GM23338 (cell line): ENCODE measurements at places on chromosomes 2 and 18. TPM values are rescaled to one million over a fixed set of nuclear protein-coding genes. Genes with fewer than 3 reads are reported as not detected.

The IL37 gene
- not detected in 2 replicates for total RNA-seq

The PRKAG3 gene
- not detected in 2 replicates for total RNA-seq

The C2orf80 gene
- total RNA-seq = 3.1 TPM in 1 of 2 replicates, not detected in the other

DNA sequence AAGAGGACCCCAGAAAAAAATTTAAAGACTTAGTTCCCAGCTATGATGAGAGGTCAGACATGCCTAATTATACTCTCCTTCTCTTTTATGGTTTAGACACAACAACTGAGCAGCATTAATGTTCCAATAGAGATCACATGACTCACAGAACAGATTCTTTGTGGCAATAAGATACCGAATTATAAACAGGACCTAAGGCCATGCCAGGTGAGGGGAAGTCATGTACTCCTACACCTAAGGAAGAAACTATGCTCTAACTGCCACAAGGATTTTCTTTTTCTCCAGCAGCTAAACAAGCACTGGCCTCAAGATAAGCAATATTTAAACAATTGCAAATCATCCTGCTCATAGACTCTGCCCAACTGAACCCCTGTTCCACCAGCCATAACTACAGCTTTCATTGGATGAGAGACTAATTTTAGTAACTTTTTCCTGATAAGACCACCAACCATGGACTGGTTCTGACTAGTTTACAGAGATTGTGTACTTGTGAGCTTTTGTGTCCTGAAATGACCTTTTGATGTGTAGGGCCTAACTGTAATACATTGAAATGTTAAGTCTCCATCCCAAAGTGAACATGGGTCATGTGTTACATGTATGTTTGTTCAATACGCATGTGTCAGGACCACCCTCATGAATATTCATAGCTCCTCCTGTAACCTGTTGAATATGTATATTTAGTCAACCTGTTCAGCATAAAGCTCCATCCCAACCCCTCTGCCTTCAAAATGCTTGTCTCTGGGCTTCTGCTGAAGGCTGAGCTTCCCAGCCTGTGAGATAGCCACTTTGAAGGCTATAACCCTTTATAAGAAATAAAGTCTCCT, 21.6 kb upstream of the NFE2L2 start:
- DNase-seq = no peak

- DNase-seq = no peak
These were observed 255.1 kb upstream of the MYT1L start for GRCh38 chr2:2586068-2586776.

GRCh38 chr2:172200495-172201085, 97.9 kb upstream of the DLX2 start:
- peak; percentile 78 for DNase-seq

DNA sequence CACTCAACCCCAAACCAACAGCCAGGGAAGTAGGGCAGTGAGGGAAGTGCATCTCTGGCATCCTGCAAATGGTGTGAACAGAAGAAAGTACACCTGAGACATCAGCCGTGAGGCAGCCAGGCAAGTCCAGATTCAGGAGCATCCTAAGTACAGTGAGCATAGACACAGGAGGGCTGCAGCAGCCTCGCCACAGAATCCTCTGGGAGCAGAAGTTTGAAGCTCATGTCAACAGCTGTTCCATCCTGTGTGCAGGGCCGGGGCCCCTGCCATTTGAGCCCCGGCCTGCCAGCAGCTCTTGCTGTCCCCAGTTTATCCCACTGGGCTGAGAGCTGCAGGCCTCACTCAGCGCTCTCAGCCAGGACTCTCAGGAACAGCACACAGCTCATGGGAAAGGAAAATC, 14.5 kb downstream of the LOXHD1 start:
- DNase-seq = no peak

- DNase-seq = peak; percentile 25
These were observed 57.8 kb upstream of the LMAN1 start for GRCh38 chr18:59416818-59417217.

DNA sequence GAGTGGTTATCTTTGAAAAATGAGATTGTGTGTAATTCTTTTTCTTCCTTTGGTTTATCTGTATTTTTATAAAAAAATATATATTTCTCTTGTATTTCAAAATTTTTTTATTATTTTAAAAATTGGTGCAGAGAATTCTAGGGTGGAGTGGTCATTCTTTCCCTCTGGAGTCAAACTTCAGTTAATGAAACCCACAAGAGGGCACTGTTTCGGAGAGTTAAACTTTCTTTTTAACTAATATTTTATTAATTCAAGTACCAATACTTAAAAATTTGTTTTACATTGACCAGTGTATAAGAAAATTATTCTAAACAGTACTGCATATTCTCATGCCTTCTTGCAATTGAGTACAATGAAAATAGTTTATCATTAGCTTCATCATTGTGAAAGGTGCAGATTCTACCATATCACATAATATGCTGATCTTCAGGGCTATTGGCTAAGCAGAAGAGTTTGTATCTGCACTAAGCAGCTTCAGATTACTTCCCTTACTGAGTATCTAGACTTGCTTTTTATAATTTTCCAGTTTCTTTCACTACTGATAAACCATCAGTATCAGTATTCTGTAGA, 50.1 kb downstream of the HS1BP3 start:
- no peak for DNase-seq

- DNase-seq = no peak
These were observed 6.6 kb downstream of the NMUR1 start for GRCh38 chr2:231523451-231524285.

The TACR1 gene
- 5.6 and 7.3 TPM in 2 replicates for total RNA-seq

The AAMP gene
- 157 and 203 TPM in 2 replicates for total RNA-seq

The SERPINB10 gene
- not detected in 2 replicates for total RNA-seq
